ENCODE measurements at places on chromosomes 16 and 17.

DNA sequence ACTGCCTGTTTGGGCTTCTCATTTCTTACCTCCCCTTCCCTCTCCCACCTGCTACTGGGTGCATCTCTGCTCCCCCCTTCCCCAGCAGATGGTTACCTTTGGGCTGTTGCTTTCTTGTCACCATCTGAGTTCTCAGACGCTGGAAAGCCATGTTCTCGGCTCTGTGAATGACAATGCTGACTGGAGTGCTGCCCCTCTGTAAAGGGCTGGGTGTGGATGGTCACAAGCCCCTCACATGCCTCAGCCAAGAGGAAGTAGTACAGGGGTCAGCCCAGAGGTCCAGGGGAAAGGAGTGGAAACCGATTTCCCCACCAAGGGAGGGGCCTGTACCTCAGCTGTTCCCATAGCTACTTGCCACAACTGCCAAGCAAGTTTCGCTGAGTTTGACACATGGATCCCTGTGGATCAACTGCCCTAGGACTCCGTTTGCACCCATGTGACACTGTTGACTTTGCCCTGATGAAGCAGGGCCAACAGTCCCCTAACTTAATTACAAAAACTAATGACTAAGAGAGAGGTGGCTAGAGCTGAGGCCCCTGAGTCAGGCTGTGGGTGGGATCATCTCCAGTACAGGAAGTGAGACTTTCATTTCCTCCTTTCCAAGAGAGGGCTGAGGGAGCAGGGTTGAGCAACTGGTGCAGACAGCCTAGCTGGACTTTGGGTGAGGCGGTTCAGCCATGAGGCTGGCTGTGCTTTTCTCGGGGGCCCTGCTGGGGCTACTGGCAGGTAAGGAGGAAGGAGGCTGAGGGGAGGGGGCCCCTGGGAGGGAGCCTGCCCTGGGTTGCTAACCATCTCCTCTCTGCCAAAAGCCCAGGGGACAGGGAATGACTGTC lies at the start of gene CD68:
Gene CD68 (plus strand): TSS at position 638 of the 833 bp plus-strand sequence. CDS start 40 bp downstream, at position 678.
- DNase-seq: peak; percentile 84

GRCh38 chr17:28908640-28909167 lies 5.8 kb upstream of the DHRS13 start:
- DNase-seq: no peak

DNA sequence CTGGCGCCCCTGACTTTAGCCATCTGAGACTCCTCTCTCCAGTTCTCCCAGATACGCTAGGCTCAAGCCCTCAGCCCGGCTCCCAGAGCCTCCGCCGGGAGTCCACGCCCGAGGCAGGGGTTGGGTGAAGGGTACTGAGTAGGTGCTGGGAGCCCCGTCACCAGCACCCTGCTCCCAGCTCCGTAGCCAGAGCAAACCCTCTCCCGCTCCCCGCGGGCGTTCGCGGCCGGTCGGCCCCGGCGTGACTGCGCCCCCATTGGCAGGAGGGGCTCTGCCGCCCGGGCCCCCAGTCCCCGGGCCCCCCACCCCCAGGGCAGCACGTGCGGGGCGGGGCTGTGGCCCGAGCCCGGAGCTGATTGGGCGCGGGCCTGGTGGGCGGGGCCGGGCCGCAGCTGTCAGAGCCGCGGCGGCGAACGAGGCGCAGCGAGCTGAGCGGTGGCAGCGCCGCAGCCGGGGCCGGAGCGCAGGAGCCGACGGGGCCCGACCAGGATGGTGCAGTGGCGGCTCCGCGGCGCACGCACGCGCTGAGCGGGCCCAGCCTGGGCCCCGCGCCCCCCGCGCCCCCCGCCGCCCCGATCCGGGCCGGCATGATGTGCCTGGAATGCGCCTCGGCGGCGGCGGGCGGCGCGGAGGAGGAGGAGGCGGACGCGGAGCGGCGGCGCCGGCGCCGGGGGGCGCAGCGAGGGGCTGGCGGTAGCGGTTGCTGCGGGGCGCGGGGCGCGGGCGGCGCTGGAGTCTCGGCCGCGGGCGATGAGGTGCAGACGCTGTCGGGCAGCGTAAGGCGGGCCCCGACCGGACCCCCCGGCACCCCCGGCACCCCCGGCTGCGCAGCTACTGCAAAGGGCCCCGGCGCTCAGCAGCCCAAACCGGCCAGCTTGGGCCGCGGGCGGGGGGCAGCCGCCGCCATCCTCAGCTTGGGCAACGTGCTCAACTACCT lies at the start of gene SPNS2:
Gene SPNS2 (plus strand): TSS at position 421 of the 937 bp plus-strand sequence. CDS start 167 bp downstream, at position 588.
- DNase-seq: peak; percentile 57

- no peak for DNase-seq
Observed at GRCh38 chr16:50136399-50136798, 16.7 kb upstream of the TENT4B start.

- DNase-seq: no peak
Observed at GRCh38 chr17:76154292-76154691, 13.2 kb upstream of the FOXJ1 start.

GRCh38 chr17:68351395-68351794 lies 60.1 kb downstream of the ARSG start:
- no peak for DNase-seq

DNA sequence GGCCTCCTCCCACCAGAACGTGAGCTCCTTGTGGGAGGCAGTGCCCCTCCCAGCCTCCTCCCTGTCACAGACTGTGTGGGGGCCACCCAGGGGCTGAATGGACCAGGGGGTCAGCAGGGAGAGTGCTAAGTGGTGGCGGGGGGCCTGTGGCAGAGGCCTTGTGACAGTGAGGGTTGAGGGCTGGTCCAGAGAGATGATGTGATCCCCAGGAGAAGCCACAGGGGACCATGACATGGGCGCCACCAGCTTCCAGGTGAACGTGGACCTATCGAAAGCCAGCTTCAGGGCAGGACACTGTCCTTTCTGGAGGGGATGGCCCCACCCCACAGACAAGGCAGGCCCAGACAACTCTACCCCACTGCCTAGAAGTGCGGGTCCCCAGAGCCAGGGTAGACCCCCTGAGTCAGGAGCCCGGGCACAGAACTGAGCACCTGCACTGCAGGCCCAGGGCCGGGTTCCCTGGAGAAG lies 3.1 kb downstream of the SPSB3 start:
- no peak for DNase-seq

GRCh38 chr17:2240541-2240940 lies 63.0 kb downstream of the SMG6 start:
- no peak for DNase-seq

Data from activated CD4-positive, alpha-beta T cell treated with anti-CD3 and anti-CD28 coated beads, Interleukin-2, amount 50 U/mL, for 48 hours (primary cell).